ENCODE measurements at places on chromosomes 1 and 21.

GRCh38 chr1:27602462-27603308 lies 1.3 kb downstream of the AHDC1 start:
- peak; percentile 60 for DNase-seq

DNA sequence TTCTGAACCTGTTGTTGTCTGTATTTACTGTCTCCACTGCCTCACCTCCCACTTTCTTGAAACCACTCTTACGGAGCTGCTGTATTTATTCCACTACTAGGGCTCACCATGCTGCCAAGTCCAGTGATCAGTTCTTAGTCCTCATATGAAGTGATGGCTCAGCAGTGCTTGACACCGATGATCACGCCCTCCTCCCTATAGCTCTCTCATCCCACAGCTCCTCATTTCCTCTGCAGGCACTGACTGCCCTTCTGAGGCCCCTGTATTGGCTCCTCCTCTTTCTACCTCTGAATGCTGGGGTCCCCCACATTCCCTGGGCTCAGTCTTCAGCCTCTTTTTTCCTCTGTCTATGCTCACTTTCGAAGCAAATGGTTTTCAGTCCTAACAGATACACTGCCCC lies 3.4 kb downstream of the CLCA1 start:
- DNase-seq = no peak

GRCh38 chr1:148354284-148354912 lies 128.7 kb downstream of the PPIAL4G start:
- no peak for DNase-seq

- no peak for DNase-seq
Observed at GRCh38 chr1:29364101-29364678, 127.9 kb downstream of the PTPRU start.

DNA sequence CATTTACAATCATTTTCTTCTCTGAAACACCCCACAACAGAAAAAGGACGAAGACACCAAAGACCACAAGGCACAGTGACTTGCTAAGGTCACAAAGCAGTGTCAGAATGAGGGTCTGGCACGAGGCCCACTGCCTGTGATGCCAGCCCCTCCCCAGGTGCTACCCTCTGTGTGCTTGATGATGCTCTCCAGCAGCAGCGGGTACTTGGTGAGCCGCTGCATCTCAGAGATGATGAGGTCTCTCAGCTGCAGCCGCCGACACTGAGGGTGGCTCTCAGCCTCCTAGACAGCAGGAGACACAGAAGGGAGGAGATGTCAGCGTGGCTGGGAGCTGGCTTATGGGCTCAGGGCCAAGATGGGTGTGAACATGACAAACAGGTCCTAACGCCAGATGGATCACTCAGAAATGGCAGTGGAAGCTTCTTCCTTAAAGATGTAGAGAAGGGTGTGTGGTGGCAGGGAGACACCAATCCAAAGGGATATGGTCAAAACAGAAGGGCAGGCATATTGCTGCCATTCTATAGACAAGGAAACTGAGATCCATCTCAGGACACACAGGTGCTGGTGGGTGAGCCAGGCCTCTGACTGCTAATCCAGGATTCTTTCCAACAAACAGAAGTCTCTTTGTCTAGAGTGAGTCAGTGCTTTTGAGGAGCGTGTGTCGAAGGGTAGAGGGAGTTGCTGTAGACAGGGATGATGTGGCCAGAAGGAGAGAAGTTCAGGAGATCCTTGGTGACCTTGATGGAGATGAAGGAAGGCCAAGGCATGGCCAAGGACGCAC lies 25.6 kb downstream of the LRRC71 start:
- no peak for DNase-seq

DNA sequence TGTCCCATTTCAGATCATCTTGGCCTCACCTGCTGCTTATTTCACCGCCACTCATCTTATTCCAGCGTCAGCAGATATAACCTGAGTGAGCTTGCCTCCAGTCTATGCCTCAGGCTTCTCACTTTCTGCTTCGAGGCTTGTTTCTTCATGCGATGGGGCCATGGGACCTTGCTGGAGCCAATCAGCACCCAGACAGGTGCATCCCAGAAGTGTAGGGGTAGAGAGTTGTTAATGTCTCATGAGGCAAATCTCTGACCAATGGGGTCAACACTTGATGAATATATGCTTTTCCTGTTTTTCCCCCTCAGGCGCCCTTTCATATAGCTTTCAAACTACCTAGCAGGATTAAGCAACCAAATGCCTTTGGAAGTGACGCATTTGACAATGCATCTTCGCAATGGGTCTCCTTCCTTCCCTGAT lies 935 bp upstream of the YIPF1 start:
- no peak for DNase-seq

Data from GM19239 (cell line).